ENCODE measurements at places on chromosomes 6 and 20.

- DNase-seq, result no peak
Observed at GRCh38 chr6:103047567-103047966, 1654.1 kb downstream of the GRIK2 start.

- peak; percentile 3 for DNase-seq
Observed at GRCh38 chr6:46491201-46491627, at the start of gene RCAN2. TSS of gene RCAN2 (minus strand) at chr6:46491449.

DNA sequence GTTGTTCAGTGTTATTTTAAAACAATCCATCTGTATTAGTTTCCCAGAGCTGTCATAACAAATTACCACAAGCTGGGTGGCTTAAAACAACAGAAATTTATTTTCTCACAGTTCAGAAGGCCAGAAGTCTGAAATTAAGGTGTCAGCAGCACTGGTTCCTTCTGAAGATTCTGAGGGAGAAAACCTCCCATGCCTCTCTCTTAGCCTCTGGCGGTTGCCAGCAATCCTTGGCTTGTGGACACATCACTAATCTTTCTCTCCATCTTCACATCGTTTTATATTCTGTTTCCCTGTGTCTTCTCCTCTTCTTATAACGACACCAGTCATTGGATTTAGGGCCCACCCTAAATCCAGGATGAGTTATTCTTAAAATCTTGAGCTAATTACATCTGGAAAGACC is 70.2 kb upstream of the EPB41L1 start:
- no peak for DNase-seq

- DNase-seq, result no peak
Observed at GRCh38 chr6:76774781-76775384, 688.4 kb downstream of the HTR1B start.

Measured in activated CD4-positive, alpha-beta T cell treated with anti-CD3 and anti-CD28 coated beads for 24 hours (primary cell).